ENCODE measurements at places on chromosomes 5 and 9. TPM values are rescaled to one million over a fixed set of nuclear protein-coding genes. Genes with fewer than 3 reads are reported as not detected.

DNA sequence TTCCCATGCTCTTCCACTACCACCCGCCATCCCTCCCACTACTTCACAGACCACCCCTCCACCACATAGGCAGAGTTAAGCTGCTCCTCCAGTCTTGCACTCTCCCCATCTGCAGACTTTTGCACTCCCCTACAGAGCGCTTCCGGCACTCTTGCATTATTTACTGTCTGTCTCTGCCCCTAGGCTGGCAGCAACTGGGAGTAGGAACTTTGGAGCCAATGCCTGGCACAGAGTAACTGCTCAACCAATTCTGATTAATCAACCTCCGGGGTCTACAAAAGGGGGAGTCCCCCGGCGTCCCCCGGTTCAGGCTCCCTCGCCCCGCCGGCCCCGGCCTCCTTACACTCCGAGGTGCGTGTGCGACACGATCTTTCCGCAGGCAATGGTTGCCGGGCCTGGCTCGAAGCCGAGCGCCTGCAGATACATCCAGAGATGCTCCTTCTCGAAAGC is 498 bp downstream of the HAUS6 start:
- no peak for DNase-seq

DNA sequence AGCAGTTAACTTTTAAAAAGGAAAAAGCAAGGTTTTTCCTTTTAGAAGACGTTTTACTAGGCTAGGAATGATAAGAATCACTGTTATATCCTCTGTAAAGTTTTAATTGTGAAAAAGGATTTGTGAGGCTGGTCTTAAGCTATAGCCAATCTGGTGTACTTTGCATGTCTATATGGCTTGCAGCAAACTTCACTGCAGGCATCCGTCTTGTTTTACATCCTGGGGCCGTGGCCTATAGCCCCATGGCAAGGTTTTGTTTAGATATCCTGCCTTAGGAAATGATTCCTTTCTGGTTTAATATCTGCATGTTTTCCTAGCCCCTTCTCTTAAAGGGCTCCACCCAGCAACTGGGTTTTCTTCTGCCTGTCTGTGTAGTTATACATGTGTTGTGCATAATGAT is 272.8 kb downstream of the ICE1 start:
- no peak for DNase-seq

- DNase-seq, result no peak
Measured at GRCh38 chr9:79131824-79132377, 439.9 kb upstream of the TLE4 start.

DNA sequence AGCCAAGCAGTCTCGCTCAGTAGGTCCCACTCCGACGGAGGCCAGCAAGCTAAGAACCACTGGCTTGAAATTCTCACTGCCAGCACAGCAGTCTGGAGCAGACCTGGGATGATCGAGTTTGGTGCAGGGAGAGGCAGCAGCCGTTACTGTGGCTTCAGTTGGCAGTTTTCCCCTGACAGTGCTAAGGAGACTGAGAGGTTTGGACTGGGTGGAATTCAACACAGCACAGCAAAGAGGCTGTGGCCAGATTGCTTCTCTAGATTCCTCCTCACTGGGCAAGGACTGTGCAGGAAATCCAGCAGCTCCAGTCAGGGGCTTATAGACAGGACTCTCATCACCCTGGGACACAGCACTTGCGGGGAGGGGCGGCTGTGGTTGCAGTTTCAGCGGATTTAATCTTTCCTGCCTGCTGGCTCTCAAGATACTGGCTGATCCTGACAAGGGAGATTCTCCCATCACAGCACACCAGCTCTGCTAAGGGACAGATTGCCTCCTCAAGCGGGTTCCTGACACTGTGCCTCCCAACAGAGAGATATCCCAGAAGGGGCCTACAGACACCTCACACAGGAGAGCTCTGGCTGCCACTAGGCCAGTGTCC is 122.1 kb downstream of the YIPF5 start:
- DNase-seq, result no peak

DNA sequence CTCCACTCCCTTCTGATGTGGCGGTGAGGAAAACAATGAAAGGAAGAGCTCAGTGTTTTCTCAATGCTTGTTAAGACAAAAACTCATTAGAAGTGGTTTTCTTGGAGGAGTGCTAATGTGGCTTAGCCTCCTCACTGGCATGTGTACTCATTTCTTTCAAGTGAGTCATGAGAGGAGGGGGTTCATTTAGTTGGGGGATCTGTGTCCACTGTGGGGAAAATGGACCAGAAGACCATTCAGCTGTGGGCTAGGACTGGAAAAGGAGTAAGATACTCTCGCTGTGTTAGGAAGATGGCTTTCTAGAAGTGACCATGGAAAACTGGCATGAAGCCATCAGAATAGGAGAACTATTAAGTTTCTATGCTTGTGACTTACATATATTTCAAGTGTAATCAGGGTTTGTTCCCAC is 23.5 kb downstream of the KLF9 start:
- DNase-seq, result no peak

DNA sequence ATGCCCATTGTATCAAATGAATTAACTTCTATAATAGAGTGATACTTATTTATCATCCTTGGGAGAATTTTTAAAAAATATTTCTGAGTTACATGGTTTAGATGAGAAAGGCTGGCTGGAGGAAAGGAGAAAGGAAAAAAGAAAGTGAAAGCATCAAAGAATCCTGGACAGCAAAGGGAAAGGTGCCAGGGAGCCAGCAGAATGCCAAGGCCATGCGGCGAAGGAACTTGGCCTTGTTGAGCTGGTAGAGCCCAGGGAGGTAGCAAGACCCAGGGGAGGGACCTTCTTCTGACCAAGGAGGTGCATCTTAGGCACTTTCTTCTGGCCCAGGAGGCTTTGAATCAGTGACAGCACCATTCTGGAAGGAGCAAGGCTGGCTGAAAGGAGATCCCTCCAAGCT is 240.5 kb downstream of the ENC1 start:
- no peak for DNase-seq

GRCh38 chr9:113853333-113853732 is 22.8 kb upstream of the ZNF618 start:
- DNase-seq, result no peak

The KIF24 gene
- total RNA-seq, result 2.6 TPM

DNA sequence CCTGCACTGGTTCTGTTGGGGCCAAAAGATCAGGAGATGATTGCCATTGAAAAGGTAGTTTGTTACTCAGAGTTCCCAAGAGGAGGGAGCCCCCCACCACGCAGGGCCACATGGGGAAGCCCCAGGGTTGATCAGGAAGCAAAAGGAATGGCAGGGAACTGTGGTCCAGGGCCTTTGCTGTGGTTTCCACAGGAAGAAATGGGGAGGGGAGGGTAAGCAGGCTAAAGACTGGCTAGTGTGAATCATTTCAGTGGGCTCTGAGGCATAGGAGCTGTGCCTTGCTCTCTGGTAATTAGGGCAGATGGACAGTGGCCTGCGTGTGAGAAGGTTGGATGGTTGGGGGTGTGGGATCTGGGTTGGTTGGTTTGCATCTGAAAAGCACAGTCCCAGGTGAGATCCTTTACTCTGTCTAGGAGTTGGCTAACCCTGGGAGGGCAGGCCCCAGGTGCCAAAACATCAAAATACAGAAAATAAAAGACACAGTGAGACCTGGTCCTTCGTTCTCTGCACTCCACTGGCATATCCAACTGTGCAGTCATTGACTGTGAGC is 66.1 kb downstream of the PTPDC1 start:
- no peak for DNase-seq

The ROR2 gene
- 0.16 TPM for total RNA-seq

- no peak for DNase-seq
Measured at GRCh38 chr5:145408048-145408341, 427.1 kb downstream of the PRELID2 start.

- no peak for DNase-seq
Measured at GRCh38 chr9:96245399-96245798, 56.6 kb downstream of the HSD17B3 start.

Measured in activated T-cell treated with anti-CD3 and anti-CD28 coated beads, Interleukin-2, amount 50 U/mL, for 4 hours (primary cell).